ENCODE measurements at places on chromosomes 11 and 22.

DNA sequence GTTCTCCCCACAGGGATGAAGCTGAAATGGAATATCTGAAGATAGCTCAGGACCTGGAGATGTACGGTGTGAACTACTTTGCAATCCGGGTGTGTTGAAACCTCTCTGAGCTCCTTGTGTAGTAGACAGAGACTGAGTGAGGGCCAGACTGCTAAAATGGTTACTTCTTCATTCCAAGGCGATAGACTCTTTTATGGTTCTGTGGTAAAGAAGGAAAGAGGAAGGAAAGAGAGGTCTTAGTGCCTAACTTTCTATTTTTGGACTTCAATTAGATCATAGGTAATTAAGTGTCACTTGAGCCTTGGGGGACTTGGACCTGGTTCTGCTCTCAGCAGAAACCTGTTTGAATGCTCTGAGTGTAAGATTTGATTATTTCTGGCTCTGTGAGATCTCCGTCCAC is 54.7 kb downstream of the NF2 start:
- peaks cover 4% of the 10 kb centered on the region for H3K36me3 ChIP-seq
- no peaks in the 10 kb centered on the region for H3K27me3 ChIP-seq
- no peaks in the 10 kb centered on the region for H3K4me1 ChIP-seq

GRCh38 chr11:41456269-41456668 is 3.2 kb downstream of the LRRC4C start:
- H3K27ac ChIP-seq = no peak overlapping the region
- H3K27me3 ChIP-seq = no peaks in the 10 kb centered on the region
- H3K4me1 ChIP-seq = no peaks in the 10 kb centered on the region
- H3K36me3 ChIP-seq = no peaks in the 10 kb centered on the region
- H3K4me3 ChIP-seq = no peak overlapping the region

- peaks cover 37% of the 10 kb centered on the region for H3K4me1 ChIP-seq
- no peak overlapping the region for H3K4me3 ChIP-seq
- no peak for DNase-seq
- H3K36me3 ChIP-seq = no peaks in the 10 kb centered on the region
These were observed 2.7 kb downstream of the TENM4 start for GRCh38 chr11:79437981-79438630.

GRCh38 chr11:11558396-11558795 is 63.4 kb downstream of the GALNT18 start:
- no peaks in the 10 kb centered on the region for H3K36me3 ChIP-seq
- H3K27ac ChIP-seq = no peak overlapping the region
- no peaks in the 10 kb centered on the region for H3K4me1 ChIP-seq

- H3K27ac ChIP-seq = peak overlapping the region; percentile 20
- DNase-seq = no peak
- peaks cover 3% of the 10 kb centered on the region for H3K36me3 ChIP-seq
- H3K27me3 ChIP-seq = no peaks in the 10 kb centered on the region
- H3K4me1 ChIP-seq = peaks cover 28% of the 10 kb centered on the region
These were observed 1.6 kb upstream of the PLXNB2 start for GRCh38 chr22:50308986-50309600.

DNA sequence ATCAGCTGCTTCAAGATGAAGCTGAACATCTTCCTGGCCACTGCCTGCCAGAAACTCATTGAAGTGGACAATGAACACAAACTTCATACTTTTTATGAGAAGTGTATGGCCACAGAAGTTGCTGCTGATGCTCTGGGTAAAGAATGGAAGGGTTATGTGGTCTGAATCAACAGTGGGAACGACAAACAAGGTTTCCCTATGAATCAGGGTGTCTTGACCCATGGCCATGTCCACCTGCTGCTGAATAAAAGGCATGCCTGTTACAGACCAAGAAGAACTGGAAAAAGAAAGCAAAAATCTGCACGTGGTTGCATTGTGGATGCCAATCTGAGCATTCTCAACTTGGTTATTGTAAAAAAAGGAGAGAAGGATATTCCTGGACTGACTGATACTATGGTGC is 22.2 kb upstream of the BIRC3 start:
- no peak overlapping the region for H3K27ac ChIP-seq
- no peaks in the 10 kb centered on the region for H3K36me3 ChIP-seq
- H3K27me3 ChIP-seq = no peaks in the 10 kb centered on the region

DNA sequence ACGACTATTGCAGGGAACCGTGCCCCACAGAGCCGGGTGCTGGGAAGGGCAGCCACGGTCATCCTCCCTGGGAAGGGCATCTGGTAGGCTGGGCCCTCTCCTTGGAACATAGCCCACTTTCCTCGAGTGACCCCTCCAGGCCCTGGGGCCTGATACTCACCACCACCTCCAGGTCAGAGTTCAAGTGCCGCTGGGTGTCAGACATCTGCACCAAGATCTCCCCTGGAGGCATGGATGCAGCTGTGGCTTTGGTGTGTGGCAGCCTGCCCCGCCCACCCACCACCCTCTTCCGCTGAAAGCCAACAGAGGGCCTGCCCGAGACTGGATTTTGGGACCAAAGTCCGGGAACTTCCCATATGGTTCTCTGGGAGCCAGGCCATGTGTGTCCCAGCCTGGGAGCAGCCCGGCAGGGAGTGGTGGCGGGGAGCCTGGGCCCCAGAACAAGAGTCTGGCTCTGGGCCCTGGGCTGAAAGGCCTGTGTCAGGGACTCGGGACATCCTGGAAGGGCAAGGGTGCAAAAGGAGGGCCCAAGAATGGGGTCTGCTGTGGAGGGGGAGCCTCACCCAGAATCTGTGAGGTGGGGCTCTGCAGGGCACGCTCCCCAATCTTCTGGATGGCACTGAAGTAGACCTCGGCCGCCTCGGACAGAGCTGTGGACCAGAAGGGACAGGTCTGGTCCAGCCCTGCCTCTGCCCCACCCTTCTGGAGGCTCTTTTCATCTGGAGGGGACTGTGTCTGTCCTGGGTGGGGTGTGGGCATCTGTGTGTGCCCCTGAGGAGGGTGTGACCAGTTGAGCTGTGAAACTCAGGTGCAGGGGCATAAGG is 2.6 kb downstream of the BAIAP2L2 start:
- peak; percentile 78 for DNase-seq
- H3K27ac ChIP-seq = no peak overlapping the region
- no peaks in the 10 kb centered on the region for H3K27me3 ChIP-seq
- no peak overlapping the region for H3K4me3 ChIP-seq

Measured in trophoblast cell (in vitro differentiated cells and primary cell).